Epithelial cell of proximal tubule (primary cell): ENCODE measurements at places on chromosomes 5 and 9. TPM values are rescaled to one million over a fixed set of nuclear protein-coding genes. Genes with fewer than 3 reads are reported as not detected.

GRCh38 chr5:137624786-137625349 is 111.0 kb downstream of the KLHL3 start:
- no peak for DNase-seq

The PCSK5 gene
- total RNA-seq: 14.6 and 23.2 TPM in 2 replicates

The SPATA31D4 gene
- not detected in 2 replicates for total RNA-seq

DNA sequence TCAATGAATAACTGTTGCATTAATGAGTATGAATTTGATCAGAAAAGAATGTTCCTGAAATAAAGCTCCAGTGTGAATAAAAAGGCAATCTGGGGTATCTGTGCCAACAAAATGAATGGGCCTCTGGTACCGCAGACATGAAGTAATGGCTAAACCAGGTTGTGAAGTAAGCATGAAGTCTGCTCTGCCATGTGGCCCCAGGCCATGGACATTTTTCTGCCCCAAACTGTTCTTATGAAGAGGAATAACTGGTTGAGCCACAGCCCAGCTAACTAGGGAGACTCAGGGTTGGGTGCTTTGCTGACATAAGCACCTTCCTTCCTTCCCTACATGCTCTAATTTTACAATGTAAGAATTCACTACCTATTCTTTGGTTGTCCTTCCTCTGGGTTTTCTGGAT is 147.4 kb upstream of the LRRTM2 start:
- no peak for DNase-seq

DNA sequence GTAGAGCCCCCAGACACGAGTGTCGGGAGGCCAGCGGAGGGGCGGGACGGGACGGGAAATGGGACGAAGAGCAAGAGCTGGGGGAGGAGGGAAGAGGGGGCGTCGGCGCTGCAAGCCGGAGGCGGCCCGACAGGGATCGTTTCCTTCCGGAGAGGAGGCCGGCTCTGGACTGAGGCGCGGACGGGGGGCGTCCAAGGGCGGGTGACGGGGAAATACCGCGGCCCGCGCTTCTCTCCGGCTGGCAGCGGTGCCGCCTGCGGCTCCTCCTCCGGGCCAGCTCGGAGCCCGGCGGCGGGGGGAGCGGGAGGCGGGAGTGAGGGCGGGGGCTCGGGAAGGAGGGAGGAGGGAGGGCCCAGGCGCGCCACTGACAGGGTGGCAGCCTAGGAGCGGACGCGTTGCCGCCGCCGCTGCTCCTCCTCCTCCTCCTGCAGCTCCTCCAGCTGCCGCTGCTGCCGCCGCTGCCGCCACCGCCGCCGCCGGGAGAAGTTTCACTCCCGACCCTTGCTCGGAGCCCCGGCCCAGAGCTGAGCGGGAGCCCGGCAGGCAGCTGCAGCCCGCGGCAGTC is at the start of gene CHSY3:
CHSY3 (plus strand) TSS at position 364 of the 565 bp plus-strand sequence.
- no peak for DNase-seq

- DNase-seq: no peak
Observed at GRCh38 chr5:156473269-156473908, 146.4 kb downstream of the SGCD start.

- peak; percentile 61 for DNase-seq
Observed at GRCh38 chr5:177071666-177072385, 14.9 kb upstream of the FGFR4 start.

DNA sequence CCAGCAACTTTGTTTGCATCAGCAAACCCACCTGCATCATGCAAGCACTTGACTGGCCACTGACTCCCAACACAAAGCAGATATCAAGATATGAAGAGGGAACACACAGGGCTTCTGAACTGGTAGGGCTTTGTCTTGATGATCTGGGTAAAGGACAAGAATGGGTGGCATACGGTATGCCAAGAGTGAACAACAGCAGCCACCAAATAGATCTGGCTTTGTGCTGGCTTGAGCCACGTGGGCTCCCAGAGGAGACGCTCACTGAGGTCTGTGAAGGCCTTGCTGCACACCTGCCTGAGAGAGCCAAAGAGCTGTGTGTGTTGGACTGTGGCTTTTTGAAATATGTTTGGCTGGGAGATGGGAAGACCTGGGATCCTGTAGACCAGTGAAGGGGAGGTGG is 43.5 kb downstream of the FGF1 start:
- no peak for DNase-seq

The ARHGAP26 gene
- total RNA-seq: 6.4 and 7.0 TPM in 2 replicates

The CCDC192 gene
- not detected in 2 replicates for total RNA-seq

GRCh38 chr9:85737671-85738070 is 4.1 kb downstream of the AGTPBP1 start:
- no peak for DNase-seq

DNA sequence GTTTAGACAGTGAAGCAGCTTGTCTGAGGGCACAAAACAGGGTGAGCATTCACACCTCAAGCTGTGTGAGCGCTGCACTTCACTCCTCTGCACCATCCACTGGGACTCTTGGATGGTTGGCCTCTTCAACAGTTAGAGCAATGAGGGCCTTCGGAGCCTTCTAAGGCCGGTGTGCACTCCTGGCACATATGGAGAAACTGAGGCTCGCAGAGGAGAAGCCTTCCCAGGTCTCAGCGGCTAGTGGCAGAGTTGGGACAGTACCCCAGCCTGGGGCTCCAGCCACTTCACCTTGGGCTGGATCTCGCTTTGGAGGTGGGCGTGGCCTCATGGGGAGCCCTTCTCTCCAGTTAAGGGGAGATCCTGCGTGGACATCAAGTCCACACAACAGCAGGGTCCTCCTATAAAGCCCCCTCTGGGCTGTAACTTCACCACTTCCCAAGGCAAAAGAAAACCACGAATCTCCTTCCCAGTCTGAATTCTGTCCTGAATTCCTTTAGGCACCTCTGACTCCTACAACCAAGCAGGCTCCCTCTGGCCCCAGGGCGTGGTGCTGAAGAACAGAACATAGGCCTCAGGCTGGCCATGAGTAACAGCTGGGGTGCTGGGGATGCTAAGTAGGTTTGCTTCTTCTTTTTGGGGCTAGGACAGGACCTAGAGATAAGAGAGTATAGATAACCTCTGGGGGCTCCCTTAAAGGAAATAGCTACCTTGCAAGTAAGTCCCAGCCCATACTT is 30.5 kb upstream of the CSF1R start:
- no peak for DNase-seq

DNA sequence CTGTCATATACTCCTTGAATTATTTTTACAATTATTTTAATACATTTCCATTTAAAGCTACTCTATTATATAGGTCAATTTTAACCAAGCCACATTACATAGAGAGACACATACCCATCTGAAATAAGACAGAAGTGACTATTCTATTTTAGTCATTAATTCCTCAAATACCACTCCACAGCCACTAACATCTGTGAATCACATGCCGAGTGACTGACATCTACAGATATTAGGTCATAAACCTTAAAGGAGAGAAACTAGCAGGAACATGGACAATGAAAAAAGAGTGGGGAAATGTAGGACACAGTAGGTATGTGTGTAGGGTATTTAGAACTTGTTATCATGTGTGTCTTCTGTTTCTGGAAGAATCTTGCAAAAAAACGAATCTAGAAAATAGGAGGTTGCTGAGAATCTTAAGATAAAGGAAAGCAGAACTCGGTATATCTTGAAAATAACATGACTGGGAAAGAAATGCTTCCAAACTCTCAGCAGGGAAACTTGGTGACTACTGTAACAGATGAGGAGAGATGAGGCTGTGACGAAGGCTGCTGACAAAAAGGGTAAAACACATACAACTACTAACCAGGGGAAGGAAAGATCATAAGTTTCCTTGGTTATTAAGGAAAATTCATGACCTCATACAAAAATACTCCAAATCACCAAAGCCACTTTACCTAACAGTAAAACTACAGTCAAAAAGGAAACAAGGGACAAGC is 84.6 kb downstream of the PLPP1 start:
- no peak for DNase-seq

The FOXD4 gene
- total RNA-seq: 0.07 and 0.46 TPM in 2 replicates

DNA sequence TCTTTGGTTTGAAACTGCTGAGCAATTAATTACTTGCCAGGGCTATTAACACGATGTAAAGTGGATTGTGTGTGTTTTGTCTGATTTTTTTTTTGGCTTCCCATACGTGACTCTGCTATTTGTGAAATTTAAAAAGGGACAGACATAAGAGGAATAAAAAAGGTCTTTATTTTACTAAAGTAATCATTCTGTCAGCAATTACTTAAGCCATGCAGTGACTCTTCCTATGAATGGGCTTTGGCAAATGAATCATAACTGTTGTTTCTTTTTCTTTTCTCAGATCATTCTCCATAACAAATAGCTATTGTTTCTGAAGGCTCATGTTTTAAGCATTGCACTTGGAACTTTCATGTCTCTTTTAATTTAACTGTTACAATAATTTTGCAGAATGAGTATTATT is 461.3 kb upstream of the RORB start:
- no peak for DNase-seq
